NCI-H82 (cell line): ENCODE measurements at places on chromosomes 12 and 14.

- no peak for DNase-seq
Observed at GRCh38 chr14:90451443-90451842, 54.6 kb downstream of the CALM1 start.

GRCh38 chr12:28427046-28427445 lies 236.8 kb downstream of the CCDC91 start:
- no peak for DNase-seq

DNA sequence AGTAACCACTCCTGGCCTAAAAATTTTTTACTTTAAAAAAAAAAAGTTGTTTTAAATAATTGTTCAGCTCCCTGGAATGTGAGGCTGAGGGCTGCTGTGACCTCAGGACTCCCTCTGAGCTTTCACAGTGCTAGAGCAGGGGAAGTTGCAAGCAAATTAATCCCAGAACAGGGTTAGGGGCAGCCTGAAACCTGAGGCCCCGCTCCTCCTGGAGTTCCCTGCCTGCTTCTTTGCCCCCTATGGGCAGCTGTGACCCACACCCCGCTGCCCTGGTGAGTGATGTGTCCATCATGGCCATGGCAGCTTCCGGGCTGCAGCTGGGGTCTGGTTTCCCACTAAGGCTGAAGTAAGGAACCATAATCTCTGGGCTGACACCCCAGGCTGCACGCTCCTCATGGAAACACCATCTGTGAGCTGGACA lies 9.5 kb downstream of the RITA1 start:
- DNase-seq: peak; percentile 50

- no peak for DNase-seq
Observed at GRCh38 chr12:47840571-47840970, 20.9 kb upstream of the HDAC7 start.

- no peak for DNase-seq
Observed at GRCh38 chr14:104112609-104113571, 25.5 kb upstream of the KIF26A start.

- DNase-seq: peak; percentile 70
Observed at GRCh38 chr14:24430143-24430681, 458 bp downstream of the KHNYN start.

- DNase-seq: peak; percentile 74
Observed at GRCh38 chr12:188910-189621, 24.9 kb downstream of the SLC6A12 start.

GRCh38 chr12:66036317-66036716 lies 94.2 kb downstream of the LLPH start:
- no peak for DNase-seq

GRCh38 chr12:31322801-31323207 lies 3.1 kb downstream of the SINHCAF start:
- DNase-seq: peak; percentile 54

DNA sequence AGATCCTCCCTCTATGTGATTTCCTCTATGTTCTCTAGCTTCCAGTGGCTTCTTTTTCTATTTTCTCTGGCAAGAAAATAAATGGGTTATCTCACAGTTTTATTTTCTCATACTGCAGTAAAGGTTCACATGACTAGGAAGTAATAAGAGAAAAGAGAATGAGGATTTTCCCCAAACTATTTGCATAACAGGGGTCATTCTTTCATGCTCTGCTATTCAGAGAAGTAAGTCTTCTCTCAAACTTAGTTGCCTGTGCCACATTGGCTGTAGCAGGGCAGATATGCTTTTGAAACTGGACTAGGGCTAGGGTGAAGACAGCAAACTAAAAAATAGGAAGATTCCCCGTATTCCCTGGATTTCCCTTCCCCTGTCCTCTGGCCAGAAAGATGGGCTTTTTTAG lies 57.4 kb downstream of the ACSM4 start:
- no peak for DNase-seq

- DNase-seq: no peak
Observed at GRCh38 chr14:94295360-94296180, 2.5 kb upstream of the SERPINA10 start.

DNA sequence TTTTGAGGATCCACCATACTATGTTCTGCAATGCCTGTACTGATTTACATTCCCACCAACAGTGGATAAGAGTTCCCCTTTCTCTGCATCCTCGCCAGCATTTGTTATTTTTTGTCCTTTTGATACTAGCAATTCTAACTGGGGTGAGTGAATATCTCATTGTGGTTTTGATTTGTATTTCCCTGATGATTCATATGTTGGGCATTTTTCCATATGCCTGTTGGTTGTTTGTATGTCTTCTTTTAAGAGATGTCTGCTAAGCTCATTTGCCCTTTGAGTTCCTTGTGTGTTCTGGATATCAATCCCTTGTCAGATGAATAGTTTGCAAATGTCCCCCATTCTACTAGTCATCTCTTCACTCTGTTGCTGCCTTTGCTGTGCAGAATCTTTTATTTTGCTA lies 49.0 kb upstream of the MSRB3 start:
- DNase-seq: no peak
